ENCODE measurements at places on chromosomes 1 and 21. TPM values are rescaled to one million over a fixed set of nuclear protein-coding genes. Genes with fewer than 3 reads are reported as not detected.

DNA sequence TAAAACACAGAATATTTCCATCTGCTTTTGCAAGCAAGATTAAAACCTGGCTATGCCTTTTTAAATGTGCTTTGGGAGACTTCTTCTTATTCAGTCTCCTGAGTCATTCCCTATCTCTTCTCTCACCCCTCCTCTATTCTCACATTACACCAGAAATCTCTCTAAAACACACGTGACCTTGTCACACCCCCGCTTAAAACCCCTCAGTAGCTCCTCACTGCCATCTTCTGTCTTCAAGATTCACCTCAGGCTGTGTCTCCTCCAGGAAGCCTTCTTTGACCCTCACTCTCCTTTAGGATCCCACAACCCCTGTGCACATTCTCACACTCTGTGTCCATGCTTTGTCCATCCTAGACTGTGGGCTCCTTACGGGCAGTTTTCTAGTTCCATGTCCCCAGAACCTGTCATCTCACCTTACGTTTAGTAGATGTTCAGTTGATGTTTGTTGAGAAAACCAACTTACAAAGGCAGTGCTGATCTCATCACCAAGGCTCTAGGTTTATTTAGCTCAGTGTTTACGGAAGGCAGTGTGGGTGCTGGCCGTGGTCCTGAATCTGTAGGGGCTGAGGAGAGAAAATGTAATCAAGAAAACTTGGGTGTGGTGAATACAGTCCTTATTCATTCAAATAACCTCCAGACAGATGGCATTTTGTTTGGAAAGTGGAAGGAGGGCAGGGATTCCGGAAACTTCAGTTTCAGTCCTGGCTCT is 143.5 kb downstream of the DMRTA2 start:
- no peak for DNase-seq

- DNase-seq: no peak
Measured at GRCh38 chr1:184075055-184076029, 23.8 kb downstream of the TSEN15 start.

DNA sequence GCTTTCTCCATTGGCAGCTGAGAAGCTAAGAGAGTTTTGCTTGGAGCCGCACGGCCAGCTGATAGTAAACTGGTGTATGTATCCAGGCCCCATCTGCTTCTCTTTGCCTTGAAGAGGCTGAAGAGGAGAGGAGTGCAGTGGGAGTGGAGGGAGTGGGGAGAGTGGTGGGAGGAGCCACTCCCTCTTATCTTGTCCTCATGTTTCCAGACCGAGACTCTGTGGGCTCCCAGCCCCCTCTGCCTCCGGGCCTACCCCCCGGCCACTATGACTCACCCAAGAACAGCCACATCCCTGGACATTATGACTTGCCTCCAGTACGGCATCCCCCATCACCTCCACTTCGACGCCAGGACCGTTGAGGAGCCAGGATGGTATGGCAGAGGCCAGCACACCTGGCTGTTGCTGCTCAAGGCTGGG is 6.0 kb upstream of the LRRC71 start:
- DNase-seq: no peak

DNA sequence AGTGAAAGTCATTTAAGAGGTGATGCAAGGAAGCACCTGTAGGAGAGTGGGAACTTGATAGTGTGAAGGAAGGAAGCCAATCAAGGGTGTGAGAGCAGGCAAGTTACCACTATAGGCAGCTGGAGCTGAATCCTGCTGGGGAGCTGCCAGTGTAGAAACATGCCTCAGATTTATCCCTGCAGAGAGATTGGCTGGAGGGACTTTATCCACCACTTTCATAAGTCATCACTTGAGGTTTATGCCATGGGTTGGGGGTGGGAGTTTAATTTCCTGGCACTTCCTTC is 443.6 kb downstream of the PLPP3 start:
- DNase-seq: no peak

DNA sequence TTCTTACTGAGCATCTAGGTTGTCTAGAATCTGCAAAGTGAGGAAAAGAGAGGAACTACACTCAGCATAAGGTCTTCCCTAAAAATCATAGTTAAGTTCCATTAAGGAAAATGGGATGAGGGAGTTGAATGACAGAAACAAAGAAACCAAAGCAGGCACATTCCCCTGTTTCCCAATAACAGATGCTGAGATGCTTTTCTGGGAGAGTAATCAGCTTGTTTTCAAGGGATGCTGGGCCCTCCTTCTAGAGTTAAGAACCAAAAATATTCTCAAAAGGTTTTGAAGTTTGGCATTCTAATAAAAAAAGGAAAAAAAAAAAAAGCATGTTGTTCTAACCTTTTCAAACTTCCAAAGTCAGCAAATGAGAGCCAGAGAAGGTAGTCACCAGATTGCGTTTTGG is 105.2 kb upstream of the ZNF648 start:
- no peak for DNase-seq

The GREM2 gene
- not detected for total RNA-seq

GRCh38 chr1:160083968-160084770 is 2.8 kb downstream of the KCNJ9 start:
- peak; percentile 94 for DNase-seq

The ARHGEF16 gene
- 20.7 TPM for total RNA-seq

DNA sequence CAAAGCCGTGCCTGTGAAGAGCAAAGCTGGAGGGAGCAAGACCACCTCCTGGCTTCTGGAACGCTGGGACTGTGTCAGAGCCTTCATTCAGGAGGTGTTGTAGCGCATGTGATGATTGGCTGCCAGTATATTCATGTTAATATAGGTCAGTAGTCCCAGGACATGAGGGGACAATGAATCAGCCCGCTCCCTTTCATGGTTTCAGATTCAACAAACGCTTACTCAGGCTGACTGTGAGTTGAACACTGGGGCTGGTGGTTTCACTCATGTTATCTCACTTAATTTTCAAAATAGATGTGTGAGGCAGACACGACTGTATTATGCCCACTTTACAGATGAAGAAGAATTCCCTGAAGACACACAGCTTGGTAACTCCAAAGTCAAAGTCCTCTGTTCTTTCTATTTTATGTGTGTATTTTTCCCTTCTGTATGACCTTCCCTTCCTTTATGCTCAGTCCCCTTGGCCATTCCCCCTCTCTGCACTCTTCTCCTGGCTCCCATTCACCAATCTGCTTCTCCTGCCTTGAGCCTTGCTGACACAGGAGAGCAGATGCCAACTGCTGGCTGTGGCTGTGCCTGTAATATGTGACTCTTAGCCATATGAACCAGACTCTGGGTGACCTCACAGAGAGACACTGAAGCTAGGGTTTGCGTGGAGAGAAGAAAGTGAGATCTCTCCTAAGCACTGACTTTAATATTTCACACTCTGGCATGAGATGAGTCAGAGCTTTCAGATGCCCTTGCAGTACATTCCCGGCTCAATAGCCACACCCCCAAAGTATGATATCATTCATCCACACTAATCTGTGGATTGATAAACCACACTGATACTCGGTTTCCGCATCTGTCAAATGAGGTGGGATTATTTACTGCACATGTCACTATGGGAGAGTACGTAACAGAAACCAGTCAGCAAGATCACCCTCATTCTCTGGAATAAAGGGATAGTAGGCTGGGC is 31.4 kb upstream of the KIRREL1 start:
- DNase-seq: no peak

DNA sequence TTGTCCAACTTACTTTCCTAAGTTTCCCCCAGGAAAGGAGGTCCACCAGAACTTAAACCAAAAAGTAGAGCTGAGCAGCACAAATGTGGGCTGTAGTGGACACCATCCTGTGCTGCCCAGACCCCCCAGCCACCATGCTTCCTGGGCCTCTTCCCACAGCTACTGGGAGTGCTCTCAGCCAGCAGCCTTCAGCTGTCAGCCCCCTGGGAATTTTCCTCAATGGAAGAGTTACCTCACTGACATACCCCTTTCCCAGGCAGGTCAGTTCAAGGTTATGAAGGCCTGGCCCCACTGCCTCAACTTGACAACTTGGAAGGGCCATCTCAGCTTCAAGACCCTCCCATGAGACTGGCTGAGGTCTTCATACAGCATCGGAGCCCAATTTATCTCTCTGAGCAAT is 47.7 kb downstream of the CDCP2 start:
- DNase-seq: peak; percentile 22

The DDAH1 gene
- total RNA-seq: 52.1 TPM

DNA sequence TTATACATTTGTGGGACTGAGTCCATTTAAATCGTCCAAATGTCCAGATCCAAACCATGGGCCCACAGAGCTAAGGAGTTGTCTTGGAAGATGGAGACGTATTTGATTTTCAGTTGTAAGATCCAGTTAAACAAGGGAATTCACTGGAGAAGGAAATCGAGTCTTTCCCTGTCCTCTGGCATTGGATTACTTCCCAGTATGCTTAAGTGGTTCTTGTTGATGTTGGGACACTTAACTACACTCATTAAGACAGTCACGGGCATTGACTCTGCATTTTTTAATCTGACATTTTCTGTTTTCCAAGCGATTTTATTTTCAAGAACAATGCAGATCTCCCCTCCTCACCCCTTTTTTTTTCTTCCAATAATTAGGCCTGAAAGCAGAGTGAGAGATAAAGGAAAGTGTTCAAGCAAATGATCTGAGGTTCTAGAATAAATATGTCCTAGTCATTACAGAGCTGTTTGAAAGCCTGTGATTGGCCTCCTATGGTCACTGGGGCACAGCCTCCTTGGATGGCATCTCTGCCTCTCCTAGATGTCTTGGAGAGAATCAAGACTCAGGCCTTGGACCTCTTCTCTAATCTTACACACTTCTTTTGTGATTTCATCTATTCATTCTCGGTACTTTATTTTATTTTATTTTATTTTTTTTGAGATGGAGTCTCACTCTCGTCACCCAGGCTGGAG is 48.9 kb downstream of the CD247 start:
- DNase-seq: no peak

The NOTCH2NLA gene
- 6.2 TPM for total RNA-seq

DNA sequence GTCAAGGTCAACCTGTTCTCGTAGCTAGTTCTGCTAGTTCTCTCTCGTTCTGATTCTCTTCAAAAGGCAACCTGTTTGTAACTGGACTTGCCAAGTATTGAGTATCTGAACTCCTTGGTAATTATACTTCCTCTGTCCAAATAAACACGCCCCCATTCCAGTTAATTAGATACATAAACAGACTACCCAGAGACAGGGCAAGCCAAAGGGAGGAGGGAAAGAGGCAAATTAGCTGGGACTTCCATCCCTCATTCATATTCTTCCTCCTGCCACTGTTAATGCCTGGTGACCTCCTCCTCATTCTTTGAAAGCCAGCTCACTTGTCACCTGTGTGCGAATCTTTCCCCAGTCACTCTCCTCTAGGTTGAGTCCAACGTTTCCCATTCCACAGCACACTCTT is 62.9 kb downstream of the LPAR3 start:
- DNase-seq: no peak

Data from H1 (cell line).